Endothelial cell (in vitro differentiated cells): ENCODE measurements at places on chromosomes 2 and 18. TPM values are rescaled to one million over a fixed set of nuclear protein-coding genes. Genes with fewer than 3 reads are reported as not detected.

HOXD8 gene
- total RNA-seq: 9.3 TPM

LHCGR gene
- not detected for total RNA-seq

RESP18 gene
- total RNA-seq: not detected

HOXD12 gene
- not detected for total RNA-seq

ILKAP gene
- total RNA-seq: 43.0 TPM

NYAP2 gene
- not detected for total RNA-seq

PROC gene
- not detected for total RNA-seq

IL36G gene
- not detected for total RNA-seq

SPATA3 gene
- total RNA-seq: not detected

CFAP65 gene
- total RNA-seq: 0.59 TPM

FKBP7 gene
- 15.5 TPM for total RNA-seq

GTF3C2 gene
- 61.4 TPM for total RNA-seq

SF3B1 gene
- total RNA-seq: 401 TPM
